ENCODE measurements at places on chromosomes 2 and 18.

DNA sequence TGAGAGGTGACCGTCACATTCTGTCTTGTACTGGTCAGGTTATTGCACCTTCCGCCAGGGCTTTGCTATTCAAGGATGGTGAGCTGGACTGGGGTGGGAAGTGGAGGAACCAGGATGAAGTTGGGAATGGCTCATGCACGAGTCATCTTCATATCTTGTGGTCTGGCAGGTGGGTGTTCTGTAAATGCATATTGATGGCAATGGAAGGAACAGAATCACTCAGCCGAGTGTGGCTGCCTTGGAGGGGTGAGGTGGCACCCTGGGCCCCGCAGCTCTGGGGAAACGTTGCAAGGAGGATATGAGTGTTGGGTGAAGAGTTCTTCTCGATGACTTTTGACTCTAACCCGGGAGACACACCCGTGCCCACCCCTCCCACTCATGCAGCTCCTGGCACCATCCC lies 1.2 kb downstream of the NEU2 start:
- DNase-seq = no peak

DNA sequence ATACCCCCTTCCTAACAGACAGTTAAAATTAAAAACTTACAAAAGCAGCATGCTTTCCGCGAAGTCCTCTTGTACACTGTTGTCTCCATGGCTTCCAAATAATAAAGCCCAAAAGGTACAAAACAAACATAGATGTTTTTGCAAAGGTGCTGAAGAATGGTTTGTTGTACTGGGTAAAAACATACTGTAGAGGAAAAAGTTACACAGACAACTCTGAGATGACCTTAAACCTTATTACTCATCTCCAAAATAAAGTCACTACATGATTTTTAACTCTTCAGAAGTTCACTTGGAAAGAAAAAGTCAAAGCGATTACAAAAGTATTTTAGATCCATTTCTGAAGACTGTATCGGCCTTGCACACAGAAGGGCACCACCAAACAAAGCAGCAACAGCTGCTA lies 6.1 kb downstream of the SLC35F5 start:
- DNase-seq = no peak

DNA sequence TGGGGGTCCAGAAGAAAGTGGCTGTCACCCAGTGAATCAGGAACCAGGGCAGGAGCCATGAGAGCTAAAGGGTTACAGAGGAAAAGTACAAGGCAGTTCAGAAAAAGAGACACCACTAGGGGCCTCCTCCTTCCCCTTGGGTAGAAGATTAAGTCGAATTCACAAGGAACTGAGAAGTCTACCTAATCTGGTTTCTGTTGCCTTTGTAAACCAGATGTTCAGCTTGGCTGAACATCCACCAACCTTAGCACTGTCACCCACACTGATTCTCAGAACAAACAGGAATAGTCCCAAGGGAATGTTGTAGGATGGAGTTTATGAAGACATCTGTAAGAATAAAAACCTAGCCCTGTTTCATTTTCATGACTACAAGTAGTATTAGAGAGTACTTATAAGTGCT lies 90.4 kb upstream of the NOSTRIN start:
- DNase-seq = no peak

- DNase-seq = peak; percentile 49
These were observed 2.7 kb downstream of the STARD7 start for GRCh38 chr2:96205888-96206287.

DNA sequence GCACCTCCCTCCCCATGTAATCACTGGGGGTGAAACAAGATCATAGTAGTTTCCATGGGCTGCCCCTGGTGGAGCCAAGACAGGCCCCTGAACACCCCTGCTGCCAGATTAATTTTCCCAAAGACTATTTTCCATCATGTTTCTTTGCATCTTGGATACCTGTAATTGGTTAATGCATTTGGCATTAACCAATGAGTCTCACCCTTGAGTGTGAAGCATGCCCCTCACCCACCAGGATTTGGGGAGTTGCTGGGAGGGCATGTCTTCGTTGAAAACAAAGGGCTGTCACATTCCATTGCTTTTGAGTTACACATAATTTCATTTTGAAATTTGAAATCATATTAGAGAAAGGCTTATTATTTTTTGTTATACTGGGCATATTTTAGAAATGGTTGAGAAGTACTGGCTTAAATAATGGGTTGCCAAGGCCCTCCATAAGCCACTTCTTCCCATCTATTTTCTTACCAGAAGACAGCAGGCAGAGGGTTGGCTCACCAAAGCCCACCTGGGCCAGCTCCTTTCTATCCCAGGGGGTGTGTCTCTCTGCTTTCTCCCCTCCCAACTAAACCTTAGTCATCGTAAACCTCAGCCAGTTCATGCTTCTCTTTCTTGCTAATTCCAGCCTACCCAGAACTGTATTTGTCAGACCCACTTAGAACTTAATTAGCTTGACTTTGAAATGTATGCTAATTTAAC lies 51.8 kb downstream of the ATIC start:
- peak; percentile 47 for DNase-seq

DNA sequence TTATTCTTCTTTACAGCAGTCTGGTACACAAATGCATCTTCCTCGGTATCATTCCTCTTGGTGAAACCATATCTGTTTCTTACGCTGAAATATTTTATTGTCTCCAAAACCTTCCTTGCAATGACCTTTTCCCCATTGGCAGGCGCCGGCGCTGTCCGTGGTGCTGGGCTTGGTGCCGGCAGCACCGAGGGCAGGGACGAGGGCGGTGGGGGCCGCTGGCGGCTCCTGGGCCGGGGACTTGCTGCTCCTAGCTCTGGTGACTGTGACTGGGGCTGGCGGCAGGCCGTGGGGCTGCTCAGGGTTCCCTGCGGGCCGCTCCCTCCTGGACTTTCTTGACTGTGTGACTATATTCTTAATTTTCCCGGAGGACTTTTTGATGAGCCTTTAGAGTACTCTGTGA lies 72.5 kb downstream of the GPR39 start:
- DNase-seq = peak; percentile 32

- peak; percentile 36 for DNase-seq
These were observed 197.0 kb downstream of the UBE2E3 start for GRCh38 chr2:181177376-181177775.

- DNase-seq = peak; percentile 78
These were observed 310.8 kb downstream of the ERBB4 start for GRCh38 chr2:212227755-212228154.

GRCh38 chr2:235848055-235848454 lies 320.1 kb downstream of the GBX2 start:
- DNase-seq = no peak

DNA sequence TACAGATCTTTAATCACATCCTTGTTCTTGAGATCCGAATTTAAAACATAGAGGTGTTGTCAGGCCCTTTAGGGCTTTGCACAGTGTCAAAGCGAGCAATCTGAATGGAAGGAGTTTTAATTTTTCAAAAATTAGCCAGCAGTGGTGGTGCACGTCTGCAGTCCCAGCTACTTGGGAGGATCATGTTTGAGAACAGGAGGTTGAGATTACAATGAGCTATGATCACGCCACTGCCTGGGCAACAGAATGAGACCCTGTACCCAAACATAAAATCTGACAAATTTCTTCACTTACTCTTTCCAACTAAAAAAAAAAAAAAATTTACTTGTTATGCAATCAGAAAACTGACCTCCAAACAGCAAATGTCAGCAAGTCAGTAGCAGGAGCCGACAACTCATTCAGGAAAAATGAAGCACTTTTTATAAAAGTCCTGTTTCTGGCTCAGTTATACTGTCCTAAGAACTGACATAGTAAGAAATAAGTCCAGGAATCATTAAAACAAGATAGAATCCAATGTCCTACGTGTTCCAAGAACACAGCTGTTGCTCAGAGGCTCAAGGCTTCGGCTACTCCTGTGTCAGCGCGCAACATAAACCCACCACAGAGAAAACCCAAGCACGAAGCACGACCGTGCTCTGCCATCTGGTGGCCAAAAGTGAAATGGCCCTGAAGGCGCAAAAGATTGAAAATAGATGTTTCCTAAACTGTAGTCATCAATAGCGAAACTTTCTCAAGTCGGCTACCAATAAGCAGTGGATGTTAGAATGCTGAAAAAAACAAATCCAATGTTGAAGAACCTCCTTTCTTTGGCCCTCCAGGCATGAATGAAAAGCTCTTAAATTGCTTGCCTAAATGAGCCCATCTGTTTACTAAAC lies 138.1 kb downstream of the INO80D start:
- DNase-seq = peak; percentile 70

- no peak for DNase-seq
These were observed 103.6 kb downstream of the LYPD1 start for GRCh38 chr2:132566379-132566778.

Measured in astrocyte of the spinal cord (primary cell).